D721Med (cell line): ENCODE measurements at places on chromosomes 1 and 21.

GRCh38 chr1:114803001-114803400 is 22.5 kb upstream of the SIKE1 start:
- DNase-seq: no peak

GRCh38 chr1:117010310-117010969 is 8.9 kb downstream of the CD101 start:
- no peak for DNase-seq

GRCh38 chr21:16108561-16109075 is 378.8 kb downstream of the USP25 start:
- DNase-seq: no peak

DNA sequence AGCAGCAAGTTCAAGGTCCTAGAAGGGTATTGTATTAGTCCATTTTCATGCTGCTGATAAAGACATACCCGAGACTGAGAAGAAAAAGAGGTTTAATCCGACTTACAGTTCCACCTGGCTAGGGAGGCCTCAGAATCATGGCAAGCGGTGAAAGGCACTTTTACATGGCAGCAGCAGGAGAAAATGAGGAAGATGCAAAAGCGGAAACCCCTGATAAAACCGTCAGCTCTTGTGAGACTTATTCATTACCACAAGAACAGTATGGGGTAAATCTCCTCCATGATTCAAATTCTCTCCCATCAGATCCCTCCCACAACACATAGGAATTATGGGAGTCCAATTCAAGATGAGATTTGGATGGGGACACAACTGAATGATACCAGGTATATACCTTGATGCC is 409.5 kb downstream of the NTNG1 start:
- no peak for DNase-seq

DNA sequence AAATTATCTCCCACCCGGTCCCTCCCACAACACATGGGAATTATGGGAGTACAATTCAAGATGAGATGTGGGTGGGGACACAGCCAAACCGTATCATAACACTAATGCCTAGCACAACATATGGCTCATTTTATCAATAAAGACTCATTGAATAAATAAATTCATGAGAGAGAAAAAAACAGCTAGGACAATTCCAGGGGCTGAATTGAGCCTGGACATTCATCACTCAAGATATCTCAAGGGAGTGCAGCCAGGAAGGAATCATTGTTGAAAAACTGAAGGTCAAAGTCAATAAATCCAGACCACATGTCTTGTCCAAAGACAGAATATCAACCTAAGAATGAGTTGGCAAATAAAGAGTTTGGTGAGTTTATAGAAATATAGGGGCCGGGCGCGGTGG is 644.1 kb downstream of the PLPP3 start:
- no peak for DNase-seq

DNA sequence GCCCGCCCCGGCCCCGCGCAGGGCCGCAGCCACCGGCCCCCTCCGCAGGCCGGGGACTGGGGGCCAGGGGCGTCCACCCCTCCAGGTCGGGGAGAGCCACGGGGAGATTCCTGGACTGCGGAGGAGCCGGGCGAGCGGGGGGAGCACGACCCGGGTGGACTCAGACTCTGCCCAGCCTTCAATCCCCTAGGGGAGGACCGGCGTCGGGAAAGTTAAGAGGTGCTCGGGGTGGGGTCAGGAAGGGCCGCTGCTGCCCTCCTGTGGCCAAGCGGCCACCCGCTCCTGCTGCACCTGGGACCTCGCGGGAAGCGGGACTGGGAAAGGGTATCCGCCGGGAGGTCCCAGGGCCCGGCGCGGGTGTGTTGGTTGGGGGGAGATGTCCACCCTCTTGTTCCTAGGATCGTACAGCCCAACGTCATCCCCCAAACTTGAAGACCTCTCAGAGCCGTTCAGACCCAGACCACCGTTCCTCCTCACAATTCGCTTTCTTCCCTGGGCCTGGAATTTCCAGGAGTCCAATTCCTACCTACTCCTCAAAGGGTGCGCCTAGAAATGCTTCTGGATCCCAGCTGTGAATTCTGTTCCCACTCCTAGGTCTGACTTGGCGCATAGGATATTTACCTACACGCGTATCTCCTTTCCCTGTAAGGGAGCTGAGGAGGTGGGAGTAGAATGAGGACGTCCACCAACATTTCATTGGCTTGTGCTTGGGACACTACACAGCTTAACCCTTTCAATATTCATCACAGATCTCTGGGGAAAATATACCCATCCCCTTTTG is 484 bp upstream of the RHOC start:
- peak; percentile 96 for DNase-seq

DNA sequence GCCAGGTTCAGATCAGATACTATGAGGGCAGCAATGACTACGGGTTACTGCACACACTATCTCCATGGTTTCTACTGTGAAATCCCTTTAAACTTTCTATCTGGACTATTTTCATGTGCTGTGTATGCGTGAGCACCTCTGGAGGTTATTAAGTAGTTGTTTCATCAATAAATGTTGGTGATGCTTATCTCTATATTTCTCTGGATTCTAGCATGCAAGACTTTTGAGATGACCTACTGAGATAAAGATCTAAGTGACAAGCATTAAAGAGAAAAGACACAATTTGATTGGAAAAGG is 194.0 kb downstream of the NRIP1 start:
- DNase-seq: no peak

GRCh38 chr21:42089093-42089631 is 18.0 kb downstream of the UMODL1 start:
- DNase-seq: no peak

DNA sequence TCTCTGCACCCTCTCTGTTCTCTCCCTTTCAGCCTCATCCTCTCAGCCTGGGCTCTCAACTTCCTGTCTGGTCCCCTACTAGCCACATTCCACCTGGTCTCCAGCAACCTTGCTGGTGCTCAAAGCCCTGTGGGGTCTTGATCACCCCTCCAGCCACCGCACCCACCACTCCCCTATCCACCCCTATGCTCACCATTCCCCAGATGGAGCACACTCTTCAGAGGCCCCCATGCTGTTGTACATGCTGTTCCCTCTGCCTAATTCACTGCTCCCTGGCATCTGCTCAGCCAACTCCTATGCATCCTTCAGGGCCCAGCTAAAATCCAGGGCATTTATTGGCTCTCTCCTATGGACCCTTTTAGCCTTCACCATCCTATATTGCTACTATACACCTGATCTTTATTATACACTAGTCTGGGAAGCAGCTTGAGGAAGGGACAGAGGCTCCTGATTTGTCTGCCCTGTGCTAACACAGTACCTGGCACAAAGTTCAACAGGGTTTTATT is 81.0 kb downstream of the GLIS1 start:
- no peak for DNase-seq

GRCh38 chr1:25657121-25657882 is 40.7 kb downstream of the MAN1C1 start:
- no peak for DNase-seq

GRCh38 chr1:153493343-153493960 is 33.0 kb upstream of the S100A7 start:
- DNase-seq: no peak

- no peak for DNase-seq
Observed at GRCh38 chr1:170369417-170369816, 162.5 kb upstream of the GORAB start.

- DNase-seq: no peak
Observed at GRCh38 chr21:17602874-17603273, 9.8 kb downstream of the BTG3 start.

DNA sequence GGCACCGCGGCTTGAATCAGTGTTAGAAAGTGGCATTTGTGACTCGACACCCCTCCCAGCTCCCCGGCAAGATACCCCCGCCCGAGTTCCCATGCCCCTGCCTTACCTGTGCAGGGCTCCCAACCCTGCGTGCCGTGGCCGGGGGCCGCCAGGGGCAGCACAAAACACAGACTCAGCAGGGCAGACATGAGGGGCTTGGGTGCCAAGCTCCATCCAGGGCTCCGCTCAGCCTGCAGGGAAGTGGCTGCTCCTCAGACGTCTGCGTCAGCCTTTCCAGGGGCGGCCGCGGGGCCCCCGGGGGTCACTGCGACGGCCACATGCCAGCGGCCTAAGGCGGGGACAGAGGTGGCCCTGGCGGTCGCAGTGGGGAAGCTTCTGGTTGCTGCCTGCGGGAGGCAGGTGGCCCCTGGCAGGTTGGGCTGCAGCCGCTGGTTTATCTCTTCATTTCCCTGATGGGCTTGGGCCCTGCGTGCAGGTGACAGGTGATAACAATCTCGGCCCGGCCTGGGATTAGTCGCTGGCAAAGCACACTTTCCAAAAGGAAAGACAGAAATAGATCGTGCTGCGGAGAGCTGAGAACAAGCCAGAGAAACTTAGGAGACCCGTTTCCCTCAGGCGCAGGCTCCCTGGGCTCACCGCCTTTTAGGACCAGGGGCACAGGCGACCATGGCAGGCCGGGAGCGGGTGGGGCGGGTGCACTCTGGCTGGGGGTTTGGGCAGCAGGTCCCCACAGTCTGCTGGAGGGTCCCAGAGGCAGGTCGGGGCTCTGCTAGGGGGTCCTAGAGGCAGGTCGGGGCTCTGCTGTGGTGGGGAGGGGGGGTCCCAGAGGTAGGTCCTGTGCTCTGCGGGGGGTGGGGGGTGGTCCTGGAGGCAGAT is at the start of gene TSPEAR:
TSPEAR (minus strand) TSS at position 246 of the 876 bp plus-strand sequence; CDS start at position 188, 58 bp downstream.
- DNase-seq: no peak

DNA sequence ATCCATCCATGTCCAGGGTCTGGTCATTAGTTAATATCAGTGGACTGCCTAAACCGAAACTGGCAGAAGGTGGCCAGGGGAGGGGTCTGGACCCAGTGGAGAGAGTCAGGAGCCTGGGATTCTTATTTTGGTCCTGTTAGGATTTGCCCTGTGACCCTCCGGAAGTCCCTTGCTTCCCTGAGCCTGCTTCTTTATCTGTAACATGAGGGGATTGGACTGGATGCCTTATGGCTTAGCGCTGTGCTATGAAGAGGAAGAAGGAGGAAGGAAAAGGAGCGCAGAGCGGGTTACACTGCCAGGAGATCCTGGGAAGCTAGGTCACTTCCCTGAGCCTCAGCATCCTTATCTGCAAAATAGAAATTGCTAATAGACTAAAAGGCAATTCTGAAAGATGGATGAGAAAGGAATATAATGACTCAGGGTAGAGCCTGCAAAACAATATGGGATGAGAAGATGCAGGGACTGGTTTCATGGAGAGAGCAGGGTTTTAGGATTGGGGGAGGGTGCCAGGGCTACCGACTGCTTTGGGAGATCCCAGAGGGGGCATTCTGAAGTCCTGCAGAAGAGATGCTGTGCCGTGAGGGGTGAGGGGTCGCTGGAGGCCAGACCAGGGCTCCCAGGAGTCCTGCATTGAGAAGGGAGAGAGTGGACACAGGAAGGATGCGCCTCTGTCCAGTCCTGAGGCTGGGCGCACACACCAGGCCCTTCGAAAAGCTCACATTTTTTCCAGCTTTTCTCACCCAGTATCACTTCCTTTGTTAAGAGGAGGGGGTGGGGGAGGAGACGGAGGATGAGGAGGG is 460 bp upstream of the ADORA1 start:
- peak; percentile 16 for DNase-seq

DNA sequence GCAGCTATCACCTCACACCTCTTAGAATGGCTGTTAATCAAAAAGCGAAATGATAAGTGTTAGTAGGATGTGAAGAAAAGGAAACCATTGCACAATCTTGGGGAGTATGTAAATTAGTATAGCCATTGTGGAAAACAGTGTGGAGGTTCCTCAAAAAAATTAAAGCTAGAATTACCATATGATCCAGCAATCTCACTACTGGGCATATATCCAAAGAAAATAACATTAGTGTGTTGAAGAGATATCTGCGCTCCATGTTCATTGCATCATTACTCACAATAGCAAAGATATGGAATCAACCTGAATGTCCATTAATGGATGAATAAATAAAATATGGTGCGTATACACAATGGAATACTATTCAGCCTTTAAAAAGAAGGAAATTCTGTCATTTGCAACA is 68.9 kb downstream of the SNRPE start:
- DNase-seq: no peak

GRCh38 chr1:180785291-180785690 is 127.4 kb upstream of the KIAA1614 start:
- DNase-seq: no peak

- no peak for DNase-seq
Observed at GRCh38 chr1:55916481-55916880, 662.9 kb downstream of the PLPP3 start.
